Activated CD4-positive, alpha-beta T cell treated with anti-CD3 and anti-CD28 coated beads, Interleukin-2, Interleukin-4, amounts not matched to agents 100 ng/mL and 50 ng/mL, durations not matched to agents 16 hours and 8 hours (primary cell): ENCODE measurements at places on chromosomes 11 and 22.

DNA sequence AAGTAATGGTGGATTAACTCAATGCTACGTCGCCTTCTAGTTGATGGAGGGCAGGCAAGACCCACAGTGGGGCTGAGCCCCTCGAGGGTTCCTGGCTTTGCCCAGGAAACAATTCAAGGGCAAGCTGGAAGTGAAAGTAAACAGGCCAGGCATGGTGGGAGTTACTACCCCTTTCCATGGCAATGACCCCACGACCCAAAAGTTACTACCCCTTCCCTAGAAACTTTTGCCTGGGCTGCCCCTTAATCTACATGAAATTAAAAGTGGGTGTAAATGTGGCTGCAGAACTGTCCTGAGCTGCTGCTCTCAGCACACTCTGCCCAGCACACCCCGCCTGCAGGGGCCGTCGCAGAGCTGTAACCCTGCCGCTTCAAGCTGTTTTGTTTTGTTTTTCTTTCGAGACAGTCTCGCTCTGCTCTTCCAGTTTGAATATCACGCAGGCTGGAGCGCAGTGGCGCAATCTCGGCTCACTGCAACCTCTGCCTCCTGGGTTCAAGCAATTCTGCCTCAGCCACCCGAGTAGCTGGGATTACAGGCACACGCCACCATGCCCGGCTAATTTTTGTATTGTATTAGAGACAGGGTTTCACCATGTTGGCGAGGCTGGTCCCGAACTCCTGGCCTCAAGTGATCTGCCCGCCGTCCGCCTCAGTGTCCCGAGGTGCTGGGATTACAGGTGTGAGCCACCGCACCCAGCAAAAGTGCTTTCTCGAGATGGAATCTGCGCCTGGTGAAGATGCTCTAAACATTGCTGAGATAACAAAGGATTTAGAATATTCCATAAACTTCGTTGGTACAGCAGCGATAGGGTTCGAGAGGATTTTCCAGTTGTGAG is 5.9 kb upstream of the RNH1 start:
- no peak for DNase-seq

GRCh38 chr11:19938169-19938856 is 222.0 kb downstream of the DBX1 start:
- peak; percentile 48 for DNase-seq

- no peak for DNase-seq
Measured at GRCh38 chr22:19113429-19113828, 8.8 kb downstream of the DGCR2 start.

DNA sequence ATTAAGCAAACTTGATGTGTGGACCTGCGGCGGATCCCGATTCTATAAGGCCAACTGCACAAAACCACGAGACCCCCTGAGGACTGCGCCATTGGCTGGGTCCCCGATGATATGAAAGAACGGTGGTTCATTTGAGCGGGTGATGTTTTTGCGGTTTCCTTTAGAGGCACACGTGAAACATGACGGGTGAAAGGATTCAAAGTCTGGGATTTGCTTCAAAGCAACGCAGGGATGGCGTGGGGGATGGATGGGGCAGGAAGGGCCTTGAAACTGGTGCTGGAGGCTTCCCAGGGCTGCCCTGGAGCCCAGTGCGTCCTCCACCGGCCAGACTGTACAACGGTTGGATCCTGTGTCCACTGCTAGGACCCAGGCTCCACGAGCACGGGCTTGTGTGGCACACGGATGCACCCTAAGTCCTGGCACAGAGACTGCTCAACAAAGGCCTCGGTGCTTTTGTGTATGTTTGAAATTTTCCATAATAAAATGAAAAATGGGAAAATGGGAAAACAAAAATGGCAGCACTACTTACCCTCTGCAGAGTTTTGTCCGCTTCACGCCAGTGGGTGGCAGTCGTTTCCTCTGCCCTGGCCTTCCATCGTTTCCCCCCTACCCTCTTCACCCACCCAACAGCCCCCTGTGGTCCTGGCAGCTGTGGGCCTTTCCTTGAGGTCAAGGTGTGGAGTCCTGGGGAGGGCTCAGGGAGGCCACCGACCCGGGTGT is 3.6 kb downstream of the ASCL2 start:
- no peak for DNase-seq

DNA sequence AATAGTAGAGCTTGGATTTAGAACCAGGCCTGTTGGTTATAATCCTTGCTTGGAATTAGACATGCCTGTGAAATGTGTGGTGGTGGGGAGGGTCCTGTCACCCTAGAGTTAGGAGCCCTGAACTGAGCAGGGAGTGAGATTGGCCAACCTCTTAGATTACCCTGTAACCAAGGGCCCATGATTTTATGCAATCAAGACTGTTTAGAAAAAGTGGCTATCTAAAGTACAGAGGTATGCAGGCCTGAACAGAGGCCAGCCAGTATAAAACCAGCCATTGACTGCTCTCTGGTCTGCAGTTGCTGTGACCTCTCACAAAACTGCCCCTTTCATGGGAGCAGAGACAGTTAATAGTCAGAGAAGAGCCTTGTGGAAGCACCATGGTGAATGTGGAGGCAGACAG is 36.2 kb downstream of the SERPINH1 start:
- no peak for DNase-seq

GRCh38 chr22:25113316-25113721 is 86.3 kb upstream of the CRYBB3 start:
- DNase-seq: no peak

GRCh38 chr22:49392841-49393510 is 434.7 kb downstream of the BRD1 start:
- no peak for DNase-seq

DNA sequence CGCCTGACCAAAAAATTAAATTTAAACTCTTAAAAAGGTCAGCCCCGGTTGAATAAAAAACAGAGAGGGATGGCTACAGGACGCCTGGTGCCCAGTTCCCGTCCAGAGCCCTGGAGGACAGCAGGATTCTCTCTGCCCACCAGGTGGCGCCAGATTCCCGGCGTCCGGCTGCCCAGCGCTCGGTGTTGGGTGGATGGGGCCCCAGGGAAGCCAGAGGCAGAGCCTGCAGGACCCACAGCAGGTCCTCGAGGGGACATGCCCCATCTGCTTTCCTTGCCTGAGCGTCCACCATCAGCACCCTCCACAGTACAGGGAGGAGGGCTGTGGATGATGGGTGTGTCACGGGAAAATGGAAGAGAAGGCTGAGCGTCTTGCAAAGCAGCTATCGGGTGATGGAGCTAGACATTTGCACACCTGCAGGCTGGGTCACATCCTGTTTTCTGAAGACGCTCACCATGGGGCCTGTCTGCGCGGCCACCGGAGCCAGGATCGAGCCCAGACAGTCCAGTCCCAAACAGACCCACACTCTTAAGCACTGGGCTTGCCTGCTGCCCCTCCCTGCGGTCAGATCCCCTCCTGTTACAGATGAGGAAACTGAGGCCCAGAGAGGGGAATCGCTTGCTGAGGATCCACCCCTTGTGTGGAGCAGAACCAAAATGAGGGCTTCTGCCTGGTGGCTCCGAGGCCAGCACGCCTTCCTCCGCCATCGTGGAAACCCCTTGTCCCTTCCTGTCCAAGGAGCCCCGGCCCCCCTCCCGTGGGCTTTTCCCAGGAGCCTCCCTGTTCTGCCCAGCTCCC is 18.5 kb upstream of the CBX7 start:
- DNase-seq: peak; percentile 84

- no peak for DNase-seq
Measured at GRCh38 chr11:17388609-17389210, at the start of gene KCNJ11. Gene KCNJ11 (minus strand): TSS chr11:17388659. CDS start chr11:17388091, 568 bp downstream.

GRCh38 chr22:44569561-44569991 is 71.5 kb upstream of the RTL6 start:
- DNase-seq: no peak

- peak; percentile 32 for DNase-seq
Measured at GRCh38 chr11:122900587-122901202, 18.1 kb downstream of the JHY start.

GRCh38 chr22:30949934-30950660 is 18.5 kb downstream of the MORC2 start:
- no peak for DNase-seq

- DNase-seq: no peak
Measured at GRCh38 chr11:130051082-130051481, 18.6 kb upstream of the APLP2 start.

DNA sequence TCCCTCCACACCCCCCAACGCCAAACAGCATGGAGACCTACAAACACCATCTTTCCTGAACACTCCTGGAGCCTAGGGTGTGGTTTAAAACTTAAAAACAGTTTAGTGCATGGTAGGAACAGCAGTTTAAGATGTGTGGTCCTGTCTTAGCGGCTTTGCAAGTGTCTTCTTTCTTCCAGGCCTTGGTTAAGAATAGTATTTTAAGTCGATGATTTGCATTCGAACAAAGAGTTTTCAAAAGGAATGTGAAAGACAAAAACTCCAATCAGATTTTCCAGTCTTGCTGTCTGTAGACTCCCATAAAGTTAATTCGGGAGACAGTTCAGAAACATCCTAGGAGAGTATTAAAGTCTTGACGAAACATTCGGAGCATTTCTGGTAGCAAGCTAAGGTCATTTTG is 3.7 kb downstream of the FGF4 start:
- no peak for DNase-seq

DNA sequence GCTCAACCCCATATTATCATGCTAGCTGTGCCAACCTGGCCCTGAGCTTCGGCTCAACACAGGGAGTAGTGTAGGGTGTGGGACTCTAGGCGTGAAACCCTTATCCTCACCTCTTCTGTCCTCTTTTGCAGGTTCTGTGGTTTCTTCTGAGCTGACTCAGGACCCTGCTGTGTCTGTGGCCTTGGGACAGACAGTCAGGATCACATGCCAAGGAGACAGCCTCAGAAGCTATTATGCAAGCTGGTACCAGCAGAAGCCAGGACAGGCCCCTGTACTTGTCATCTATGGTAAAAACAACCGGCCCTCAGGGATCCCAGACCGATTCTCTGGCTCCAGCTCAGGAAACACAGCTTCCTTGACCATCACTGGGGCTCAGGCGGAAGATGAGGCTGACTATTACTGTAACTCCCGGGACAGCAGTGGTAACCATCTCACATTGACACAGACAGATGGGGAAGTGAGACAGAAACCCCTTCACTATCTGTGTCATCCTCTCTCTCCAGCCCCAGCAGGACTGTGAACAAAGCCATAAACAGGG is 76.4 kb downstream of the GGTLC2 start:
- DNase-seq: no peak

DNA sequence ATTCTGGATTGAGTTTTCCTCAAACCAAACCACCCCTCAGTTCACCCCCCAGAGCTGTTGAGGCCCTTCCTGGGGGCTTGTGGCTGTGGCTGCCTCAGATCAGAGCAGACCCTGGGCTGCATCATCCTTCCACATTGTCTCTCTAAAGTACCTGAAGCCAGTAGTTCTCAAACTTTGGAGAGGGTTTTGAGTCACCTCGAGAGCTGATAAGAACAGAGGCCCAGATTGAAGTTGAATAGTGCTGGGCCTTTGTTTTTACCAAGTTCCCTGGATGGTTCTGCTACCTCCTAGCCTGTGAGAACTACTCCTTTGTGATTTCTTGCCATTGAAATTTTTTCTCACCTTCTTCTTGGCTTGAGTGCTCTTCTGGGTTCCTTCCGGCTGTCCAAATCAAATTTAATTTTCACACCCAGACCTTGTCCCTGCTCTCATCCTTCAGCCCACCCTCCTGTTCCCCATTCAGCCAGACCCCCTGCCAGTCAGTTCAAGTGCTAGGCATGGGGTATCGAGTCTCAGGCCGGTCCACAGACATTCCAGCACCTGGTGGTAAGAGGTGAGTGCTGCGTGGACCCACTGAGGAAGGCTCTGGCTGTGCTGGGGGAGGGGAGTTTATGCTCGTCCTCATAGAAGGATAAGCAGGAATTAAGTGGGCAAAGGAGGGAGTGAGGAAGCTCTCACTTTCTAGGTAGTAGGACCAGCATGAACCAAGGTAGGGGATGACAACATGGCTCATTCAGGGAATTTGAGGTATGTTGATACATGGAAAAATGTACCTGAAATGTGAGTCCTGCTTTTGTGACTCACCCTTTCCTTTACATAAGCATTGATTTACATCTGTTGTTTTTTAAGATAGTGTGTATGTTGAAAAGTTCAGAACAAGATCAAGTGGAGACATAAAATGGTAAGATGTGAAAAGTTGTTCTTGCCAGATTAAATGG is 116.5 kb downstream of the PTPRJ start:
- DNase-seq: no peak

- no peak for DNase-seq
Measured at GRCh38 chr22:26806445-26807175, 149.2 kb downstream of the MIAT start.

GRCh38 chr11:111454561-111455192 is 57.5 kb downstream of the BTG4 start:
- DNase-seq: peak; percentile 61

GRCh38 chr22:16954060-16954403 is 54.0 kb downstream of the GAB4 start:
- no peak for DNase-seq

DNA sequence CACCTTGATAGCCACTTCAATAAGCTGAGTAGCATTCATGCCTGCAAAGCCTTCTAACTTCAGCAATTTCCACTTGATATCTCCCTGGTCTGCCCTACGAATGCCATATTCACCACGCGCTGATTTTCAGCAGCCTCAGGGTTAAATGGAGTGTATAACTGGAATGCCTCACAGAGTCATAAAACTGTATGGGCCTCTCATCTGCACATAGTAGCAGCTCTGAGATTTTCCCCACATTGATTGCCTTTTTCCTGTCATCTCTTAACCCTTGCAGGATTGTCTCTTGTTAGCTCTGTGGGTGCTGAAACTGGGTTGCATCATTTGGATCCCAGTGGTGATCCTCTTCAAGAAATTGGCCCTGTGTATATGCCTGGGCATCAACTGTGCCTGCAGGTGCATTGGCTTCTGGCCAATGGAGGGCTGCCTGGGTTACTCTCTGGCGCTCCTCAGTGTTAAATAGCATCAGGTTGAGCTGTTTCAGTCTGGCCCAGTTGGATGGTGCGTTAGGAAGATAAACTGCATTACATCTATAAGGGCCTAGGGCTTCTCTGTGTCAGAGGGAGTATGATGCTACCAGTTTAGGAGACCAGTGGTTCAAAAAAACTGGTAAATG is 17.4 kb upstream of the GLYATL1 start:
- DNase-seq: no peak

DNA sequence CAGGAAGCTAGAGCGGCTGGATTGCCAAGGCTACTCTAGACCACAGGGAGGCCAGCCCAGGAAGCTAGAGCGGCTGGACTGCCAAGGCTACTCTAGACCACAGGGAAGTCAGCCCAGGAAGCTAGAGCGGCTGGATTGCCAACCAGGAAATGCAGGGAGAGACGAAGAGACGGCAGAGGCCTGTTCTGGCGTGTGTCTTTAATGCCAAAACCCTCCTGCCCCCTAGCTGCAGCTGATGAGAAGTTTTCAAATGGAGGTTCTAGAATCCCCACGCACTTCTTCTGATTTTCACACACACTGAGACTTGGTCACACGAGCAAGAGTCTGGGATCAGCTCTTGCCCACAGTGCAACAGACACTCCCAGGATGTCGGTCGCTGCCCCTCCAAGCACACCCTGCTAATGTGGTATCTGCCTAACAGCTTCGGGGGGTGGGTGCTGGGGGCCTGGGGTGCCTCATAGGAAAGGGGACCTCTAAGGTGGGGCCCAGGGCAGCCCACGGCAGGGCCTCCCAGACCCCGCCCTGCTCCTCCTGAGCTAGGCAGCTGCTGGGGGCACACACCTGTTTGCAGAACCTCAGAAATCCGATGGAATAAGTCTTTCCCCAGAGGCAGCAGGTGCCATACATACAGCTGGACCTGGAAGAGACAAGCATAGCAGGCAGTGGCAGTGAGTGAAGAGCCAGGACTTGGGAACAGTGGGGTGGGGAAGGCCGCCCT is 28.5 kb downstream of the MAFF start:
- peak; percentile 35 for DNase-seq
